ENCODE measurements at places on chromosomes 2 and 18.
A peak's percentile ranks its signal among the peaks of the same experiment; 100 is the strongest.

DNA sequence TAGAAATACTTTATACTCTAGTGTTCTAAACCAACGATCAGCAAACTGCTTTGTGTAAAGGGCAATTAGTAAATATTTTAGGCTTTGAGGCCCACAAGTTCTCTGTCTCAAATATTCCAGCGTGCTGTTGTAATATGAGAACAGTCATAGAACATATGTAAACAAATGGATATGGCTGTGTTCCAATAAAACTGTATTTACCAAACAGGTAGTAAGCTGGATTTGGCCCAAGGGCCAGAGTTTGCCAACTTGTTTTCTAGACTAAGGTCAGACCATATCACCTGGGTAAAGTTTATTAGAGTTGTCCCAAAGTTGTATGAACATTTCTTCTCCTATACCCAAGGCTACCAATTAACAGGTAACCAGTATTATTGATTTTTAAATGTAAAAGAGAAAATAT is 303.2 kb upstream of the MC4R start:
- DNase-seq = no peak

GRCh38 chr2:209074711-209075110 is 349.1 kb upstream of the MAP2 start:
- DNase-seq = no peak

GRCh38 chr2:196149948-196150347 is 21.4 kb downstream of the STK17B start:
- DNase-seq = no peak

GRCh38 chr2:50241282-50241681 is 790.6 kb downstream of the NRXN1 start:
- DNase-seq = no peak

DNA sequence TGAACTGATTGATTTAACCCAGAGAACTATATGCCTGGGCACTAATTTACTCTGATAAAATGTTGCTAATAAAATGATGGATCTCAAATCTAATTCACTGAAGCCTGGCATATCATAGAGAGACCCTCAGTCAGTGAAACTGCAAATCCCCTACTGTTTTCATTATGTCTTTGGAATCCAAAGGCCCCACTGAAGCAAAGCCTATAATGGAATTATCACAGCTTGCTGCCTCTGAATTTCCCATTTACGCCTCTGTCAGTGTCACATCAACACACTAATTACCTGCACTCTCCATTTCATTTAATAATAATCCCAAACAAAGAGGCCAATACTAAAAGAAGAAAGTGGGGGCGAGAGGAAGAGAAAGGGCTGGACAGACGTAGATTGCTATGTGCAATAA is 470.9 kb downstream of the MBD2 start:
- no peak for DNase-seq

DNA sequence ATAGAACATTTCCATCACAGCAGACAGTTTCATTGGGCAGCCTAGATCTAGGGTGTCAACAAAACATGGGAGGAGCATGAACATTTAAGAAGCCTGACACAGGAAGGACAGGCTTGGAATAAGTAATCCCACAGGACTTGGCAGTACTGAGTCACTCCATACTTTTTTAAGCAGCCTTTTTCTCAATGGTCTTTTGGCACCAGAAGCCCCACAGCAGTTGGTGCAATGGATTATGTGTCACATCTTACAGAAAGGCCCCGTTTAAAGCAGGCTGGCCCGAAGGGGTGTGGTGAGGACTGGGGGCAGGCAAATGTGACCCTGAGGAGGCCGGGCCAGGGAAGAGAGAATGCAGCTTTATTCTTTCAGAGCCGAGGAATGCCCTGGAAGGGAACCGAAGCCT is 26.6 kb downstream of the SPTBN1 start:
- no peak for DNase-seq

DNA sequence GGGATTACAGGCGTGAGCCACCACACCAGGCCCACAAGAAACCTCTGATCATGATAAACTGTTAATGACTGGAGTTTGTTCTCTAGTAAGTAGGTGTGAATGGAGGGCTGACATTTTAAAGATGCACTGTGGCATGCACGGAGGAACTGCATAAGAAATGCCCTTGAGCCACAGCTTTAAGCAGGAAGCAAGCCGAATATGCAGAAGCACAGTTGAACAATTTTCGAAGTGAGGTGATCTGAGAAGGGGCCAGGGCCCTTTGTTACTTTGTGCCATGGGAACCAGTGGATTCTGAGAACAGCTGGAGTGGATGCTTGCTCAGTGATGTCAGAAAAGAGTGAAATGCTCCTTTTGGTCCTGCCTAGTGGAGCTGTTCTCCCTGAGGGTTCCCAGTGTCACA is 16.3 kb downstream of the FECH start:
- no peak for DNase-seq

DNA sequence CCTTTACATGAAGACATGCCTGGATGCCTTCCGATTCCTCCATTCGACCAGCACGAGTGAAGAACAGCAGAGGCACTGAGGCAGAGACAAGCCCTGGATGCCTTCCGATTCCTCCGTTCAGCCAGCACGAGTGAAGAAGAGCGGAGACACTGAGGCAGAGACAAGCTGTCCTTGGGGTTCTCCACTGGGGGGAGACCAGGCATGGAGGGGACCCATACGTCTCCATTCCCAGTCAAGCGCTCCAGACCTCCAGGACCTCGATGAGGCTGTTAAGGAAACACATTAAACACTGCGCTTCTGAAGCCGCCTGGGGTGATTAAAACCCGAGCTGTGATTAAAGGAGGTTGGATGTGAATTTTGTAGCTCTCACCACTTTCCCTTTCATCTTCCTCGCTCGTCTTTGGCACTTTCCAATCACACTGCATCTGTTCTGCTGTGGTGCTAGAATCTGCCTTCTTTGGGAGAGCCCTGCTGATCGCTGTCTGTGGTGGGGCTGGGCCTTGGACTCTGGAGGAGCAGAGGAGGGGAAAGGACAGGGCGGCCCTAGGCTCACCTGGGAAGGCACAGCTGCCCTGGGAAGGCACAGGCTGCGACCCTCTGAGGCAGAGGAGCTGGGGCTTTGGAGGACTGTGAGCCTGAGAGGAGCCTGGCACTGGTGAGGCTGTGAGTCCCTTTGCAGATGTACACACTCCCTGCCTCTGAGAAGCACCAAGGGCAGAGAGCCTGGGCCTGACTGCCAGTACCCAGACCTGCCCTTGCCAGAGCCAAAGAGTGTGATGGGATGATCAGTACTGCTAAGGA is 463.1 kb upstream of the HS6ST1 start:
- peak; percentile 14 for DNase-seq

DNA sequence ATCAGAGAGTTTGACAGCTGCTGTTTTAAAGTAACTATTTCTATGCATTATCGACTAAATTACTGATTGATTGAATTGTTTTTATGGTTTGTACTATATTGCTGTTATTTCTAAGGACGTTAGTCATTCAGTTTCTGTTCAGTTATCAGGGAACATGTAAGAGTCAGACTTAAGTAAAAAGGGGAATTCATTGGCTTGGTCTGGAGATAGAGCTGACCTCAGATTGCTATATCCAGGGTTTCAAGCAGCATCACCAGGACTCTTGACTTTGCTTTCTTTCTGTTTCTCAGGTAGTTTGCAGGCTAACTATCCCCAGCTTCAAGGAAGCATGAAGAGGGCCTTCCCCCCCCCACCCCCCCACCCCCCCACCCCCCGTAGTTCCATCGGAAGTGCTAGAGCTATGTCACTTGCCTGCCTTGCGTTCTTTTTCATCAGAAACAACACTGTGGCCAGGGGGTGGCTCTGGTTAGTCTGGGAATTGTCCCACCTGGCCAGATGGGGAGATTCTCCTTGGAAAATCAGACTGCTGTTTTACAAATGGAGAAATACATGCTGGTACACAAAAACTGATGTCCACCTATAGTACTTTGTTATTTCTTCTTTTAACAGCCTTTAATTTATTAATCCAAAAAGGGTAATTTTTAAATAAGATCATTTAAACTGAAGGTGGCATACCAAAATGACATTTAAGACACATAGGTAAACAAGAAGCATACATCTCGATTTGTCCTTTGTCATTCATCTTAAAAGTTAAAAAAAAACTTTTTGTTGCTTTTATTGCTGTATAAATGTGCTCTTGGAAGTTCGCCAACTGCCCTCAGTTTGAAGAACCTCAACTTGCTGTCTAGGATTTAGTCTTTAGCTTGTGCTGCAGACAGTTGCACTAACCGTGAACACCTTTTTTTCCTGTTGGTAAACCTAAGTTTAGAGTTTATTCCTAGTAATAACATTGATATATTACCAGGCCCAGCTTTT is 9.4 kb downstream of the SMAD4 start:
- no peak for DNase-seq

DNA sequence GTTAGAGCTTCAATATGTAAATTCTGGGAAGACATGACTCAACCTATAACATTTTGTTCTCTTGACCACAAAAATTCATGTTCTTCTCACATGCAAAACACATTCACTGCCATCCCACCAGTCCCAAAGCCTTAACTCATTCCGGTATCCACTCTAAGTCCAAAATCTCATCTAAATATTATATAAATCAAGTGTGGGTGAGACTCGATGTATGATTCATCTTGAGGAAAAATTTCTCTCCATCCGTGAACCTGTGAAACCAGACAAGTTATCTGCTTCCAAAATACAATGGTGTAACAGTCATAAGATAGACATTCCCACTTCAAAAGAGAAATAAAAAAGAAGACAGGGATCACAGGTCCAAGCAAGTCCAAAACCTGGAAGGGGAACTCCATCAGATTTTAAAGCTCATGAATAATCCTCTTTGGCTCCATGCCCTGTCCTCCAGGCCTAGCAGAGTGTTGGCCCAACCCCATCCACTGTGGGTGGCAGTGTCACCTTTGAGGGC is 101.3 kb downstream of the RAD51AP2 start:
- no peak for DNase-seq

DNA sequence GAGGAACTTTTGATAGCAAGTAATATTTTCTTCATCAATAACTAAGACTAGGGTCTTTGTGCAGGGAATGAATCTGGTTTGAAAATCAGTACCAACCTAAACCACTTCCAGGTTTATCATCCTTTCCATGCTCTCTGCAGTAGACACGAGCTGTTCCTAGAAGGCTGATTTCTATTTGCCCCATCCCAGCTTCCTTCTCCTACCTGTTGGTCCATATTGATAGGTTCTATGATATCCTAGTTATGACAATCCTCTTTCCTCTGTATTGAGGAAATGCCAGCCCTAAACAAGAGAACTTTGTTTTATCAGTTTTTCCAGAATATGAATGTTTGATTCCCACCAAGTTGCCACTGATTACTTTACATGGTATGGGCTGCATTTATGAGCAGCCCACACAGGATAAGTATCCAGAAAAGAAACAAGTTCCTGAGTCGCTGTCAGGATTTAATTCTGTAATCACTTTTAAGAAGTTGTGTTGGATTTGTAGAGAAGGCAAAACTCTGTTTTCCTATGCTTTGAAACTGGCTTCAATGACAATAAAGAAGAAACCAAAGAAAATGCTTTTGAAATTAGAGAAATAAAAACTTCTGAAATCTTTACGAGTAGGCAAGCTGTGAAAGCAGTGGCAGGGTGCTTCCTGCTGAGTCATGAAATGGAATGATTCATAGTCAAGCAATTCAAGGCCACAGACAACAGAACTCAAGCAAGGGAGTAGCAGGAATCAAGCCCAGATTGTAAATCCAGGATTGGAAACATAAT is 37.3 kb upstream of the TANK start:
- DNase-seq = peak; percentile 70

DNA sequence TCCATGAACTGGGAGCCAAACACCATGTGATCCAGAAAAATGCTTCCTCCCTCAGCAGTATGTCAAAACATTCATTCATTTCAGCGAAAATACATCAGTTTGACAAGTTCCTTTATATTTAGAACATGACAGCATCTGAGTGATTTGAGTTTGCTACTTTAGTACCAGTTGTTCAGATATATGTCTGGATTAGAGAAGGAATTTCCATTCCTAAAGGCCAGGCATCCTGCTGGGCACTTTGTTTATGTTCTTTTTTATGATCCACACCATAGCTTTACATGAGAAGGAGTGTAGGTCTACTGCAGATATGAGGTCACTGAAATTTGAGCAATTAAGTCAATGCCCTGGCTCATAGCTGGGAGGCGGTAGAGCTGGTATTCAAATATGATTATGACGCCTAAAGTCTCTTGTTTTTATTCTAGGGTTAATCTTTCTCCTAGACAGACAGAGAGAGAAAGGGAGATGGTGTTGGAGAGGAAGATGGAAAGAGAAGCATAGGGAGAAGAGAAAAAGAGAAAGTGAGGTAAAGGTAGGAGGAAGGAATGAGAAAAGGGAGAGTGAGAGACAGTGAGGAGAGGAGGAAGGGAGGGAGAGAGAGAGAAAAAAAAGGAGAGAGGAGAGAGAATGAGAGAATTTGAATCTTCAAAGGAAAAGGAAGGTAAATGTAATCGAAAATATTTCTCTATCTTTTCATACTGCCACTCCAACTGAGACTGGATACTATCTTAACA is 839.5 kb upstream of the FANCL start:
- DNase-seq = no peak

GRCh38 chr18:74497324-74497676 is 1.1 kb downstream of the CNDP2 start:
- no peak for DNase-seq

- no peak for DNase-seq
Observed at GRCh38 chr2:176752295-176752694, 460.3 kb upstream of the HNRNPA3 start.

DNA sequence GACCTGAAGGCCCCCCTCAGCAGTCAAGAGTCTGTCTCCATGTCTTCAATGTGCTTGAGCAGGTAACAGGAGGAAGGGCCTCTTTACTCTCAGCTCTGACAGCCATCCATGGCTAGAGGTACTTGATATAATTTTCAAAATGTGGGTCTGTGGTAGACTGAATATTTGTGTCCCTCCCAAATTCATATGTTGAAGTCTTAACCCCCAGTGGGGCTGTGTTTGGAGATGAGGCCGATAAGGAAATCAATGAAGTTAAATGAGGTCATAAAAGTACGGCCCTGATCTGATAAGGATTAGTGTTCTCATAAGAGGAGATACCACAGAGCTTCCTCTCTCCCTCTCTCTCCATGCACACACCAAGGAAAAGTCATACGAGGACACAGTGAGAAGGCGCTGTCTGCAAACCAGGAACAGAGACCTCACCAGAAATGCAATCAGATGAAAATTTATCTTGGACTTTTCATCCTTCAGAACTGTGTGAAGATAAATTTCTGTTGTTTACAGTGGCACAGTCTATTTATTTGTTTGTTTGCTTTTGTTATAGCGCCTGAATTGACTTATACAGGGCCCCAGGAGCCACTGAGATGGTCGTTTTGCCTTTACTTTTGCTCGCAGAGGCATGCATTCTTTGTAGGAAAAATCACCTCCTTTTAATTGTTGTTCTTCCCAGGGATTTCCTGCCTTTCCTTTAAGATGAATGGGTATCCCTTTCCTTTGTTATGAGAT is 274.8 kb upstream of the TRIB2 start:
- no peak for DNase-seq

GRCh38 chr2:134235510-134236144 is 18.2 kb upstream of the MGAT5 start:
- DNase-seq = no peak

- no peak for DNase-seq
Observed at GRCh38 chr2:150587547-150588505, 100.4 kb upstream of the RND3 start.

DNA sequence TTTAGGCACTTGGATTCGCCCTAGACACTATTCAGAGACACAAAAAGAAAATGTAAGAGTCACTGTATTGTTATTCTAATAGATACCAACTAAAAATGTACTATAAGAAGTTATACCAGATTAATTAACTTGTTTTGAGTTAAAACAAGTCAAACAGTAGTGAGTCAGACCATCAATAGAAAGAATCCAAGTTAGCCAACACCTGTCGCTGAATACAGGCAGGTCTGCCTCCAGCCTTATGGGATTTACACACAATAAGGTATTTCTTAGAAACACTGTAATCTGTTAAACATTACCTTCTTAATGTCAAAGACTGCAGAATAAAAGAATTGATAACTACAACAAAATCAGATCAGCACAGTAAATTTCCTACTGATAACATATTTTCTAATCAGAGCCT is 181.4 kb downstream of the DYM start:
- no peak for DNase-seq
